ENCODE measurements at places on chromosomes 7 and 10.
A peak's percentile ranks its signal among the peaks of the same experiment; 100 is the strongest.

- no peak for DNase-seq
Observed at GRCh38 chr10:16915300-16915699, 98.1 kb upstream of the RSU1 start.

GRCh38 chr10:77220150-77220549 lies 417.5 kb downstream of the KCNMA1 start:
- peak; percentile 28 for DNase-seq

DNA sequence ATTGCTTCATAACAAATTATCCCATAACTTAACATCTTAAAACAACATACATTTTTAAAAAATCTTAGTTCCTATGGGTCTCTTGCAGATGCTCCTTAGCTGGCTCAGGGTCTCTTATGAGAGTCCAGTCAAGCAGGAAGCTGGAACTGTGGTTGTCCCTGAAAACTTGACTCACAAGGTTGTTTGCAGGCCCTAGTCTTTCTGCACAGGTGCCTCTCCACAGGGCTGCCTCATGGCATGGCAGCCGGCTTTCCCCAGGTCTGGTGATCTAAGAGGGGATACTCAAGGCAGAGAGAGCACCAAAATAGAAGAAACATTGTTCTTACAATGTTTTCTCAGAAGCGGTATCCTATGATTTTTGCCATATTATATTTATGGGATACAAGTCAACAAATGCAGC lies 127.1 kb downstream of the CDK14 start:
- no peak for DNase-seq

- DNase-seq: peak; percentile 16
Observed at GRCh38 chr7:141701489-141702046, 398 bp downstream of the DENND11 start.

DNA sequence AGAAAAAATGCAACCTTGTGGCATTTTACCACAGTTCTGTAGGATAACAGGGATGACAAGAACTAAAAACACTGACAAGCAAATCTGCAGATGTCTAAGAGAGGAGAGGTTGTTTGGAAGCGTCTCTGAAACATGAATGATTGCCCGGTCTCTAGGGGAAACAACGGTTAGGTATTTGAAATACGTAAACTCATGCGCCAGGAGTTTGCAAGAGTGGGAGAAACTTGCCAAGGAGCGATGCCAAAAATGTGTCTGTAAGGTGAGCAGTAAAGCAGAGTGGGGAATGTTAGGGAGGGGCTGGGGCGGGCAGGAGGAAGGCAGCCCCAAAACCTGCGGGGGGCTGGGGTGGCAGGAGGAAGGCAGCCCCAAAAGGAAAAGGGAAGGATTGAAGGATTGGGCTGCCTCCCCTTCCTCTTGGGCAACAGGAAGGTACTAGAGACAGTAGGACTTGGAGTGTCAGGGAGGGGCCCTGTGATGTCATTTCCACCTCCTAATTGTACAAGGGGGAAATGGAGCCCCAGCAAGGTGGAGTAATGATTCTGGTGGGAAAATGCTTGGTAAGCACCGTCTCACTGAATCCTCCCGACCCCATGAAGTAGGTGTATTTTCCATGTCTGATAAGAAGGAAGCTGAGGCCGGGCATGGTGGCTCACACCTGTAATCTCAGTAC lies 33.2 kb upstream of the PLEKHA1 start:
- DNase-seq: no peak

GRCh38 chr10:17821893-17822292 lies 12.7 kb downstream of the MRC1 start:
- no peak for DNase-seq

GRCh38 chr10:44752451-44753441 lies 158.4 kb upstream of the TMEM72 start:
- DNase-seq: peak; percentile 94

- DNase-seq: peak; percentile 1
Observed at GRCh38 chr10:22253580-22253882, 35.7 kb upstream of the EBLN1 start.

DNA sequence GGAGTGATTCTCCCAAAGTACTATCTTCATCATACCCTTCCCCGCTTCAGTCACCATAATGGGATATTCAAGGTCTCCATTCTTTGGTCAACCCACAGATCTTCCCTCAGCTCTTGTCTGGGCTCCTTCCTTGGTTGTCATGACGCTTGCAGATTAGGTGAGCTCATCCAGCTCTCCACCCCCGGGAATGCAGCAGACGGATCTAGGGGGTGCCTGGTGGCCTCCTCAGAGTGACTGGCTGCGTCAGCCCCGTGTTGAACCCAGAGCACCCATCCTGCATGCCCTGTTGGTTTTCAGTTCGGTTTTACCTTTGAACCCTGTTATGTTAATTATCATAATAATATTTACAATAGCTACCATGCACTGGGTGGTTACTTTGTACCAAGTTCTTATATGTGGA lies 6.4 kb downstream of the NEURL1 start:
- DNase-seq: no peak

GRCh38 chr7:118642396-118642795 lies 417.9 kb downstream of the ANKRD7 start:
- no peak for DNase-seq

DNA sequence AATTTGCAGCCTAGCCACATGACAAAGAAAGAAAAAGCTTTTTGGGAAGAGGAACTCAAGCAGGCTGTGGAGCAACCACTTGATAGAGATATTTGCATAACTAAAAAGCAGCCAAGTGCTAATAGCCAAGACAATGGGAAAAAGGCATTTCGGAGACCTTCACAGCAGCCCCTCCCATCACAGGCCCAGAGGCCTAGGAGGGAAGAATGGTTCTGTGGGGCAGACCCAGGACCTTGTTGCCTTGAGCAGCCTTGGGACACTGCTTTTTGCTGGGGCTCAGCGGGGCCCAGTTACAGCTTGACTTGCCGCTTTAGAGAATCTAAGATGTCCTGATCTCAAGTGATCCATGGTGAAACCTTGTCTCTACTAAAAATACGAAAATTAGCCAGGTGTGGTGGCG lies 38.5 kb downstream of the FAM149B1 start:
- no peak for DNase-seq

DNA sequence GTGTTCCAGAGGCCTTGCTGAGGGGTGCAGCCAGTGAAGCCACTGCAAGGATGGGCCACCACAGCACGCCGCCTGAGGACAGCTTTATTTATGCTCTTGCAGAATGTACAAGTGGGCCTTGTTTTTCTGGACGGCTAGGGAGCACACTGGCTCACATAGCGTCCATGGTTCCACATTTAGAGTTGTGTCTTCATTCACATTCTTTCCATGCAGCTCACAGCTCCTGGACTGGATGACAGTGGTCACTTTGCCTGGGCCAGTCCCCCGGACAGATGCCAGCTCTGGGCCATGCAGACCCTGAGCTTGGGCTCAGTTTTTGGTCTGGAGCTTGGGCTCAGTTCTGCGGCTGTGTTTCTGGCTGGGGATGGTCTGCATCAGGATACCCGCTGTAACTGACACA lies 2.6 kb upstream of the C10orf71 start:
- no peak for DNase-seq

GRCh38 chr7:85215098-85215497 lies 28.2 kb upstream of the SEMA3D start:
- DNase-seq: no peak

GRCh38 chr10:101174319-101174718 lies 43.2 kb downstream of the TLX1 start:
- DNase-seq: no peak

DNA sequence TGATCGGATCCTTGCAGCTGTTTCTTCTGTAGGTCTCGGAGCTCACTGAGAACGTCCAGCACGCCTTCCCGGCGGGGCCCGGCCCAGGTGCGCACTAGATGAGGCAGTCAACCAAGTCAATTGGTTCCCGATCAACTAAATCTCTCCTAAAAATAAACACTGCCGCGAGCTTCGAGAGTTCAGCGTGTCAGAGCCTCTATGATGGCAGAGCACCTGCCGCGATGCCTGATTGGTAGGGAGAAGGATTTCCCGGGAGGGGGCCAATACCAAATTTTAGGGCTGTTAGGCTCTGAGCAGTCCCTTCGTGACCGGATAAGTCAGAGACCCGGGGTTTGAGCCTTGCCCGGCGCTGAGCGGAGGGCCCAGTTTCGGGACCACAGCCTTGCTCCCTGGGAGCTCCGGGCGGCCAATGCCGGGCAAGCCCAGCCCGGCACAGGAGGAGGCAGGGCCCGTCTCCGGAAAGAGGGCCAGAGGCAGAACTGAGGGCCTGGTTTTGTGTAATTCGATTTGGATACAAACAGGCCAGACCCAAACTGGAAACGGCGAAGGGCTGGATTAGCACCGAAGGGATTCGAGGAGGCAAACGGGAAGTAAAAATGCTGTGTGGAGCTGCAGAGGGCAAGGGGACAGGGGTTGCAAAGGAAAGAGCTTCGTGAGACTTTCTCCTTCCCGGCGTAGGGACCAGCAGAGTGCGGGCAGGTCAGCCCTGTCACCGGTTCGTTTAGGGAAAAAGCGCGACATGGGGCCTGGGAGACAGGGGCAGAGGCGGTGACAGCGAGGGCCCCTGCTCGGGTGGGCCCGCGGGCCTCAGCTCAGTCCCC lies 569 bp downstream of the SLC26A5 start:
- DNase-seq: peak; percentile 4

GRCh38 chr10:113047605-113047962 lies 97.5 kb downstream of the TCF7L2 start:
- DNase-seq: peak; percentile 66

GRCh38 chr7:70595755-70596597 lies 536.0 kb upstream of the GALNT17 start:
- no peak for DNase-seq

DNA sequence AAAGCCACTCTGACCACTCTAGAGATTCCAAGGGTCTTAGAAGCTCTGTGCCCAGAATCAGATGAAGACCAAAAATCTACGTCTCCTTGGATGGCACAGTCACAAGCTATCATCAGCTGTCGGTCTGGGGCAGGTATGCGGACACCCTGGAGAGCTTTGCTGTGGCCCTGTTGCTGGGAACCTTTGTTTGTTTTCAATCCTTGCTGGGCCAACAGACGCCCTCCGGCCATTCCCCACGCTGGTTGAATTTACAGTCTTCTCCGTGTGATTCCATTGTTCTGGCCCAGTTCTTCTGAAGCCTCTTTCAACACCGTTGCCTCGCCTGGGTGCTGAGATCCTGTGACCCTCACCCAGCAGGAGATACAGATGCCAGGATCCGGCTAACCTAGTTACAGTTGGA lies 149.4 kb upstream of the PFKP start:
- no peak for DNase-seq

DNA sequence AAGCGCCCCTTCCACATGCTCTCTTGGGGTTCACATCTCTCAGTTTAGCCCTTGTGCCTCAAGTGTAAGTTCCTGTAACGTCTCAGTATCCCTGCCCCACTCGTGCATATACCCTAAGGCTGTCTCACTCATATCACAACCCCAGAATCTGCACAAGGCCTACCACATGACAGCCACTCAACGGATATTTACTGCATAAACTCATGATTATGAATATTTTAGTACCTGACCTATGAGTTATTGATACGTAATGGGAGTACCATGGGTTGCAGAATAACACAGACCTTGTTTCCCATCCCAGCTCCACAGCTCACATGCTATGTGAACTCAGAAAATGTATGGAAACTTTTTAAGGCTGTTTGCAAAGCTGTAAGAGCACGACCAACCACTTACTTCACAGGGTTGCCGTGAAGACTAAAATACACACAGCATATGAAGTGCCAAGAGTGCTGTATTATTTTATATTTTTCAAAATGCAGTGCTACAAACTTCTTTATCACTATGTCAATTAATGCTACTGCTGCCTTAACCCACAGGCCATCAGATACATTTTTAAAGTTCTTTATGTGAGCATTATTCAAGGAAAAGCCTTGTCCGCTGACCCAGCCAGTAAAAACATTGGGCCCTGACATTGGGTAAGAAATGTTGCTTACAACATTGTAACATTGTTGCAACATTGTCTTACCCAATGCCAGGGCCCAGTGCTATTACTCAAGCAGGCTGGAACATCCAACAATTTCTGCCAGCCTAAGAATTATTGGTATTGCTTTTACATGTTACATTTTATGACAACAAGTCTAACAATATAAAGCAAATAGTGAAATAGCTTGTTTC lies 97.2 kb downstream of the JAZF1 start:
- peak; percentile 91 for DNase-seq

GRCh38 chr10:126094537-126094936 lies 198.2 kb downstream of the FANK1 start:
- no peak for DNase-seq

GRCh38 chr7:46606761-46607160 lies 685.7 kb upstream of the IGFBP3 start:
- DNase-seq: no peak

GRCh38 chr10:602391-603005 lies 87.0 kb downstream of the DIP2C start:
- DNase-seq: no peak

GRCh38 chr10:113058523-113059370 lies 108.7 kb downstream of the TCF7L2 start:
- DNase-seq: peak; percentile 86

- peak; percentile 100 for DNase-seq
Observed at GRCh38 chr7:111198255-111198654, 107.3 kb downstream of the LRRN3 start.

- DNase-seq: no peak
Observed at GRCh38 chr10:70738006-70738760, 47.0 kb downstream of the TBATA start.

- DNase-seq: no peak
Observed at GRCh38 chr7:37694208-37695094, 10.9 kb downstream of the GPR141 start.

DNA sequence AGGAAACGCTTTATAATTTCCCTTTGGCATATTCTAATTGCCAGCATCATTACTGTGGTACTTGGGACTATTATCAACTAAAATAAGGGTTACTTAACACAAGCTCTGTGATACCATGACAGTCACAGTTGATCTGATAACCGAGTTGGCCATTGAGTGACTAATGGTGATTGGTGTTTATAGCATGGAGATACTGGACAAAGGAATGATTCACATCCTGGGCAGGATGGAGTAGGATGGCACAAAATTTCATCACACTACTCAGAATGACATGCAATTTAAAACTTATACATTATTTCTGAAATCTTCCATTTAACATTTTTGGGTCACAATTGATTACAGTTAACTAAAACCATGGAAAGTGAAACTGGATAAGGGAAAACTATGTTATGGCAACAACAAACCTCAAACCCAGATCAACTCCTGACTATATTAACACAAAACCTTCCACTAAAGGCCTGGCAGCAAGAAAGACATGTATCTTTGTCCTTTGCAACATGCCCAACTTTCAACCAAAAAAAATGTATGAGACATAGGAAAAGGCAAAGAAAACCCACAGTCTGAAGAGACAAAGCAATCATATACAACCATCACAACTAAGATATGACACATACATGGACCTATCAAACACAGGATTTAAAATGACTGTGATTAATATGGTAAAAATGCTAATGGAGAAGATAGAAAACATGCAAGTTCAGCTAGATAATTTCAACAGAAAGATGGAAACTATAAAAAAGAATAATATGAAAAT lies 208.5 kb upstream of the NRP1 start:
- DNase-seq: no peak
